ENCODE measurements at places on chromosomes 7 and 10. TPM values are rescaled to one million over a fixed set of nuclear protein-coding genes. Genes with fewer than 3 reads are reported as not detected.

The PTN gene
- not detected for total RNA-seq

DNA sequence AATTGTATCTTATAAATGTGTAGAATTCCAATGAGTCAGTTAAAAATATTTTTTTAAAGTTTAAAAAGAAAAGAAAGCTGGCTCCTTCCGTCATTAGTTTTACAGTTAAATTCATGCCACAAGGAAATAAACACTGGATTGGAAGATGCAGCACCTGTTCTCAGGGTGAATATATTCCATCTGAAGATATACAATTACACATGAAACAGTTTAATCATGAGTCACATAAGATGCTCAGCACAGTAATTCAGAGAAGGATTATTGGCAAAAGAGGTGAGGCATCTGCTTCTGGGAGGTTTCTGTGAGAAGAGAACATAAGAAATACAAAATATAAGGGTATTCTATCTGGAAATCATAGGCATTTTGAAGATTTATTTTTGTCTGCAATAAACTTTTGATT, 376.5 kb upstream of the SORCS1 start:
- no peaks in the 10 kb centered on the region for H3K36me3 ChIP-seq
- no peak overlapping the region for H3K27ac ChIP-seq
- no peaks in the 10 kb centered on the region for H3K4me1 ChIP-seq

DNA sequence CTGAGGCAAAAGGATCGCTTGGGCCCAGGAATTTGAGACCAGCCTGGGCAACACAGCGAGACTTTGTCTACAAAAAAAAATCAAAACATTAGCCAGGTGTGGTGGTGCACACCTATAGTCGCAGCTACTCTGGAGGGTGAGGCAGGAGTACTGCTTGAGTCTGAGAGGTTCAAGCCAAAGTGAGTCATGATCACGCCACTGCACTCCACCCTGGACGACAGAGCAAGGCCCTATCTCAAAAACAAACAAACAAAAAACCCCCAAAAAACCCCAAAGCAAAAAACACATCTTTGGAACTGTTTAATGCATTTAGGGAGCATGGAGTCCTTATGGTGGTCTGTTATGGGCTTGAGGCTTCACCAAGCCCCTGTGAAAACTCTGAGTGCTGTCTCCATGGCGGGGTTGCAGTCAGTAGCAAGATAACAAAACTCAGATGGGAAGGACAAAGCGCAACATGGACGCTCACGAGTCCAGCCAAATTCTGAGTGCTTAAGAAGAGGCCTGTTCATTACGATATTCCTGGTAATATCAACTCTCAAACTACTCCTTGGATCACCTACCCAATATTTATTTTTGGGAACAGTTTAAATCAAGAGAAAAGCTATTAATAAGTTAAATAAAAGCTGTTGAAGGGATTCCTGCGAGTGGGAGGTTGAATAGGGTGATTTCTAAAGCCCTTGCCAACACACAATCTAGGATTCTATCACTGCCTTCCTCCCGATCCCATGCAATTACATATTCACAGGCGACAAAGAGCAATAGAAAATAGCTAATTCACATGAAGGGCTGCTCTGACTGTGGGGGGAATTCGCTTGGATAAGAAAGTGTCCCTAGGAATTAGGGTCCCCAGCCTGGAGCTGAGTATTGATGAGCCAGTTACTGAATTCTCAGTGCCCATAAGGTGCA, 123.3 kb downstream of the HIPK2 start:
- no peak overlapping the region for H3K4me3 ChIP-seq
- no peak overlapping the region for H3K27ac ChIP-seq
- H3K4me1 ChIP-seq: peaks cover 16% of the 10 kb centered on the region
- no peaks in the 10 kb centered on the region for H3K27me3 ChIP-seq
- peaks cover 4% of the 10 kb centered on the region for H3K36me3 ChIP-seq

- H3K36me3 ChIP-seq: peaks cover 10% of the 10 kb centered on the region
- no peaks in the 10 kb centered on the region for H3K27me3 ChIP-seq
- H3K27ac ChIP-seq: no peak overlapping the region
- no peaks in the 10 kb centered on the region for H3K4me1 ChIP-seq
- no peak for DNase-seq
Observed at GRCh38 chr7:139602143-139602722, 78.7 kb downstream of the CLEC2L start.

GRCh38 chr10:28938745-28939144, 261.4 kb downstream of the BAMBI start:
- H3K27me3 ChIP-seq: no peaks in the 10 kb centered on the region
- no peak overlapping the region for H3K27ac ChIP-seq
- no peaks in the 10 kb centered on the region for H3K36me3 ChIP-seq
- no peaks in the 10 kb centered on the region for H3K4me1 ChIP-seq
- no peak for DNase-seq

- no peaks in the 10 kb centered on the region for H3K27me3 ChIP-seq
- H3K27ac ChIP-seq: no peak overlapping the region
- no peaks in the 10 kb centered on the region for H3K4me1 ChIP-seq
- H3K36me3 ChIP-seq: no peaks in the 10 kb centered on the region
- no peak for DNase-seq
Observed at GRCh38 chr10:52283174-52283573, 30.9 kb upstream of the DKK1 start.
